ENCODE measurements at places on chromosomes 16 and 17.

- no peak for DNase-seq
Measured at GRCh38 chr17:73119631-73120030, 27.1 kb upstream of the SLC39A11 start.

GRCh38 chr17:67293251-67294203, 48.5 kb upstream of the HELZ start:
- peak; percentile 35 for DNase-seq

DNA sequence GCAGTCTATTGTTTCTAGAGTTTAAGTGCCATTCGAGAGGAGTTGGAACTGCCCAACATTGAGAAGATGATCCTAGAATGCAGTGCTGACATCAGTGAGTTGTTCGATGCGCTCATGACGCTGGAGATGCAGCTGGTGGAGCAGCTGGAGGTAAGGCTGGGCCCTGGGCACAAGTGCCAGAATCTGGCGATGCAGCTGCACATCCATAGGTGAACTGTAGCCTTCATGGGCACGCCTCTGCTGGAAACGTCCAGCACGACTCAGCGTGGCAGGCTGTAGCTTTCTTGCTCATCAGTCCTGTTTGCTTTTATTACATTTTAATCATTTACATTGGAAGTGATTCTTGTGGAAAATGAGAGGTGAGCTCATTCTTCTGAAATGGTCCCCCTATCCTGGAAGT, 31.7 kb downstream of the DRC3 start:
- no peak for DNase-seq

- DNase-seq = no peak
Measured at GRCh38 chr17:57892820-57893595, 43.2 kb upstream of the MRPS23 start.

DNA sequence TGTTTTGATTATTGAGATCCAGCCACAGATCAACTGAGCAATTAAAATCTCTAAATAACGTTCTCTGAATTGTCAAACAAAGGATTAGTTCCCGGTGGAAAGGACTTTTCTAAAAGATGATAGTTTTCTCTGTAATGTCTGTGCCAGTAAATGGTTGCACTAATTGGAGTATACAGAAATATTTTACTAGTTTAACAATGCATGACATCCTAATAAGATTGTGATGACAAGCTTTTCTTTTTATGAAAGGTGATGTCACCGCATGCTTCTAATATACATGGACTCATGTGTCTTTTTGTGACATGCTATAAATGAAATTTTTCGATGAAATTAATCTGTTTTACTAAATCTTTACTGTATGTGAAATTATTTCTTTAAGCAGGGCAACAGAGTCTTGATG, 211.1 kb downstream of the IRX3 start:
- no peak for DNase-seq

GRCh38 chr16:9296271-9296590, 204.8 kb downstream of the HAPSTR1 start:
- DNase-seq = no peak

- no peak for DNase-seq
Measured at GRCh38 chr17:48529683-48530009, 1.2 kb downstream of the HOXB1 start.

DNA sequence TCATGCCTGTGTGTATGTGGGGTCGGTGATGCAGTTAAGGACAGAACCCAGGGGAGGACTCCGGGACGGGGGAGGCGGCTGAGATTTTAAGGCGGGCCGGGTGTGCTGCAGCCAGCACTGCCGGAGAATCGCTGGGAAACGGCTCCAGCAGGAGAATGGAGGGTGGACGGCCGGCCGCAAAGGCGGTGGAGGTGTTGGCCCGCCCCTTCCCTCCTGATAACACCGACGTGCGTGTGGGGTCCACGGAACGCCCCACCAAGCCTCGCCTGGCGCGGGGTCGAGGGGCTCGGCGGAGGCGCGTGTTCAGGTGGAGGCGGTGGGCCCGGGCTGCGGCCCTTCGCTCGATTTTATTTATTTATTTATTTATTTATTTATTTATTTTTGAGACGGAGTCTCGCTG, 633 bp downstream of the ZNF843 start:
- no peak for DNase-seq

- DNase-seq = no peak
Measured at GRCh38 chr16:78889346-78889745, 711.2 kb downstream of the MAF start.

DNA sequence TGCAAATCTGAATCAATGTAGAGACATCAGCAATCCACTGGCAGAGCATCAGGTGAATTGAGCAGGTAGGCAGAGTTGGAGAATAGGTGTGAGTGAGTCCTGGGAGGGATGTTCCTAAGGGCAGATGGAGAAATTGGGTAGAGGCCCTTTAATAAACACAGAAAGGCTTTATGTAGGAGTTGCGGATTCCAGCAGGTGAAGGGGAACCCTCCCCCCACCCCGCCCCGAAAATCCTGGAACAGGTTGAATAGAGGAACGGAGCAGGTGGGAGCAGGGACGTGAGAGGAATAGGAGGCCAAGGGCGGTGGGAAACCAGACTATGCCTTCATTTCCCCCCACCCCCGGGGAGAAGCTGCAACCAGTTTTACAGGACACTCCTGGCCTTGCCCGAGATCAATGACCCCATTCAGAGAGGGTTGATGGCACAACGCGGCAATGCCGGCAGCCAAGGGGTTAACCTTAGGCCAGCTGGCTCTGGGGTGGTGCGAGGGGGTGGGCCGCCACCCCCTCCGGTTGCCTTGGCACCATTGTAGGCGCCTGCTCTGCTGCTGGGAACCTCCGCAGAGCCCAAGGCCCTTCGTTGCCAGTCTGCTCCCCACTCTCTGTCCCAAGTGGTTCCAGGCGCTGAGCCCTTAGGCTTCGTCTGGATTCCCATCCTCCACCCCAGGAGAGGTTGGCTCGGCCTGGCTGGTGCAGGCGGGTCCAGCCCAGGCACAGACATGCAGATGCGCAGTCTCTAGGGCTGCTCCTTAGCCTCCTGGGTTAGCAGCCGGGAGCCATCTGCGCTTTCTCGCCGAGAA, 814 bp upstream of the RUNDC3A start:
- DNase-seq = no peak

DNA sequence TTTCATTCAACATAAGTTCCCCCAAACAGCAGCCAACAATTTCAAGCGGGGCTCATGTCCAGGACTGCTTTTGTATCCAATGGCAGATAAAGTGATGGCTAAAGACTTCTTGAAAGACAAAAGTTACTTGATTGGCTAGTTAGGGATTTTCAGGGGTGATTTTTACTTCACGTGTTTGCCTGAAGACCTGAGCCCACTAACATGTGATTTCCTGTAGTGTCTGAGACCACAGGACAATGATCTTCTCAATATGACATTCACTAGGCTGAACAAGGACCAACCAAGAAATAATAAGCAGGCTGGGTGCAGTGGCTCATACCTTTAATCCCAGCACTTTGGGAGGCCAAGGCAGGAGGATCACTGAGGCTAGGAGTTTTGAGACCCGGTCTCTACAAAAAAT, 10.4 kb downstream of the TVP23A start:
- no peak for DNase-seq

DNA sequence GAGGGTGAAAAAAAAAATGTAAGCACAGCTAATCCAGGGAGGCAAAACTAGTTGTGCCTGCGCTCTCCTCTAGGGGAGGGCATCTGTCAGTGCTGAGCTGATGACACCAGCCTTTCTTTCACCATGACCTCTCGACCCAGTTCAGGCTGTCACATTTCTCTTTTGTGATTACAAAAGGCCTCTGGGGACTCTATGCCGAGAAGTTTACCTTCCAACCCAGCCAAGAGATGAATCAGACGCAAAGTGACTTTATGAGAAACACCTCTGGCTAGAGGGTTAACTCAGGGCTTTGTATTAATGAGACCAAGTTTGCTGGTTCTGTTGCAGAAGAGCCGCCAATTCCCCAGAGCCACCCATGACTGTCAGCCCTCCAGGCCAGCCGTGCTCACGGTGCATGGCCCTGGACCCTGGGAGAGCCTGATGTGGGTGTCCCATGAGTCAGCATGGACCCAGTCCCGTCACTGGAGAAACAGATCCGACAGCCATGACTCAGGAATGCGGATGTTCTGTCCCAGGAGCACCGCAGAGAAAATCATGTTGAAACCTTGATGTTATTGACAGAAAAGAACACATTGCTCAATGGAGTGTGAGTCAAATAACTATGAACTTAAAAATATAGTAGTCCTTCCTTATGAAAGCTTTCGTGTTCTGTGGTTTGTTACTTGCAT, 437.2 kb downstream of the HS3ST3B1 start:
- DNase-seq = no peak

- no peak for DNase-seq
Measured at GRCh38 chr16:26992666-26993349, 73.9 kb upstream of the C16orf82 start.

DNA sequence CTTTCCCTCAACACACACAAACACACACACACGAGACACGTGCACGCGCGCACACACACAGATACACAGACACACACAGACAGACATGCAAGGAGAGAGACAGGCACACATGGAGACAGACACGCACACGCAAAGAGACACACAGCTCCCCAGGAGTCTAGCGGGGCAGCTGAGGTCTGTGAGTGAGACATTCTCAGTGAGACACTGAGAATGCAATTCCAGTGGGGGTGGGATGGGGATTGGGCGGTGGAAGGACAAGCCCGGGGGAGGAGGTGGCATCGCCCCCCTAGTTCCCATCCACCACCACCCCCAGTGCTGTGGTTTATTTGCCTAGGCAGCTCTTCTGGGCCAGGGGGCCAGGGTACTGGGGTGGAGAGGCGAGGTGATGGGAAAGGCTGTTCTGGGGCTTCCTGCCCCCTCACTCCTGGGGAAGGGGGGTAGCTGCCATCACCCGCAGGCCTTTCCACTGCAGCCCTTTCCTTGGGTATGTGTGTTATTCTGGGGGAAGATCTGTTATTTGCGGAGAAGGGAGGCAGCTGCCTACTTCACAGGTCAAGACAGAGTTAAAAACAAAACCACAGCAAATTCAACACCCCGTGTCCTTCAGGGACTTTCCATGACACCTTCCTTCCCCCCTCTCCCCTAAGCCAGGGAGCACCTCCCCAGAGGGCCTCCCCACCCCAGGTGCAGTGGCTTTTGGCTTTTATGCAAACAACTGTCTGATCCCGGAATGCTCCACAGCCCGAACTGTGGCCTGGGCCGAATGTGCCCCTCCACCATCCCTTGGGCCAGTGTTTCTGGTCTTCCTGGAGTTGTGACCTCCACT, 18.0 kb downstream of the GRB7 start:
- peak; percentile 52 for DNase-seq

DNA sequence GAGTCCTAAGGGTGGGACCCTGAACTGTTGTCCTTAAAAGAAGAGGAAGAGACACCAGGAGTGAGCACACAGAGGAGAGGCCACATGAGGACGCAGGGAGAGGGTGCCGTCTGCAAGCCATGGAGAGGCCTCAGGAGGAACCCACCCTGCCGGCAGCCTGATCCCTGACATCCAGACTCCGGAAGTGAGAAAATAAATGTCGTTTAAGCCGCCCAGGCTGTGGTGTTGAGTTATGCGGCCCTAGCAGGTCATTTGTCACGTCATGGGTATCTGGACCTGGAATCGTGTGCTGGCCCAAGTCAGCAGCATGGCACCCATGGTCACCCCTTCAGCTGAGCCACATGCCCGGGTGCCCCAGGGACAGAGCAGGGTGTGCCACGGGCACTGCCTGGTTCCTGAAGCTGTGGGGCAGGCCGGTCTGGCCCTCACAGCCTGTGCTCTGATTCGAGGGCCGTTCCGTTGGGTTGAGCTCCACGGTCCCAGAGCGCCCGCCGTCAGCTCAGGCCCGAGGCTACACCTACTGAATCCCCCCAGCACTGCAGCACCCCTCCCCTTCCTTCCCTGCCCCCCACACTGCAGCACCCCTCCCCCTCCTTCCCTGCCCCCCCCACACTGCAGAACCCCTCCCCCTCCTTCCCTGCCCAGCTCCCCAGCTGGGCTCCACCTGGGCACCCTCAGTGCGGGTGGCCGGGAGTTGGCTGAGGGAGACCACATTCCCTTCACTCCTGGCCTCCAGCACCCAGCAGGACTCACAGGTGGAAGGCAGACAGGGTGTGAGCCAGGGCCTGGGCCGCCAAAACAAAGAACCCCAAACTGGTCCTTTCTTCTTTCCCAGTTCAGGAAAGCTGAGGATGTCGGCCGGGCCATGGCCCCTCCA, 2.7 kb upstream of the CCDC57 start:
- no peak for DNase-seq

- DNase-seq = no peak
Measured at GRCh38 chr16:80029761-80030481, 429.4 kb upstream of the MAF start.

DNA sequence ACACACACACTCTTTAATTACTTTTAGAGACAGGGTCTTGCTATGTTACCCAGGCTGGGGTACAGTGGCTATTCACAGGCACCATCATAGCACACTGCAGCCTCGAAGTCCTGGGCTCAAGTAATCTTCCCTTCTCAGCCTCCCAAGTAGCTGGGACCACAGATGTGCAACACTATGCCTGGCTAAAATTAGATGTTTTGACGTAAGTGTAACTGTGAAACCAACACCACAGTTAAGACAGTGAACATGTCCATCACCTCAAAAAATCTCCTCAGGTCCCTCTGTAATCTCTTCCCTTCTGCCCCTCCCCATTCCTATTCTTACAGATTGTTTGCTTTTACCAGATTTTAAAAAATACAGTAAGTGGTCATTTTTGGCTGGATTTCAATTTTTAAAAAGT, 66.7 kb downstream of the RPGRIP1L start:
- no peak for DNase-seq

GRCh38 chr17:30805944-30806456, 18.5 kb downstream of the CRLF3 start:
- DNase-seq = no peak

- DNase-seq = no peak
Measured at GRCh38 chr17:80564545-80564944, 19.9 kb downstream of the RPTOR start.

- DNase-seq = no peak
Measured at GRCh38 chr16:17602678-17603077, 131.9 kb upstream of the XYLT1 start.

DNA sequence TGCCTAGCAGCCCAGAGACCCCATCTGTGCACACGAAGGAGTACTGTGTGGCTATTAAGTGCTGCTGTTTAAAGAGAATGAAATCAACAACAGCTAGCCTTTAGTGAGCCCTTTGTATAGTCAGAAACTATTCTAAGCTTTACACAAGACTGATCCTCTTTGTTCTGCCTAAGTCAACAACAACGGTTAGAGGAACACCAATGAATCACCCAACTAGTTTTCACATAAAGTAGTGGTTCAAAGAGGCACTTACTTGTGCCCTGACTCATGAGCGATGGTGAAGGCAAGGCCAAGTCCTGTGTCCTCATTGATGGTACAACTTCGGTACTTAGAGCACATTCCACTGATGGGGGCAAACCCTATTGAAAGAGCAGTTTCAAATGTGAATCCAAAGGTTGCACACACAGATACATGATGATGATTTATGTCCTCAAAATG, 75.8 kb downstream of the ADAMTS18 start:
- DNase-seq = no peak
